ENCODE measurements at places on chromosomes 7 and 10.

- DNase-seq: no peak
Observed at GRCh38 chr10:117550076-117550475, 7.5 kb downstream of the EMX2 start.

GRCh38 chr10:122085423-122085911, 96.5 kb downstream of the TACC2 start:
- no peak for DNase-seq

DNA sequence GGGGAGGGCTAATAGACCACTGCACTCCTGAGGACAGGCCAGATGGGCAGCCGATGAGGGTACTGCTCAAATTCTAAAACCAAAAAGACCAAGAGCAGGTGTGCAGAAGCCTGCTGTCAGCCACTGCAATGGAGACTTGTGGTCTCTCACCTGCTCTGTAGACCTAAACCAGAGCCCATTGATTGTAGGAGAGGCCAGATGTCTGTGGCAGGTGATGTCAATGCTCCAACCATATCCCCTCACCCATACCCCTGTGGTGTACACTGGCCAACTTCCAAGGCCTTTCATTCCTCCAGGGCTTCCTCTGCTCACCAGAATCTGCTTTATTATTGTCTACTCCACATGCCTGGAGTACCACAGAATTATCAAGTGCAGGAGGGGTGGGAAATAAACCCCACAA, 116.9 kb upstream of the CHST15 start:
- DNase-seq: no peak

DNA sequence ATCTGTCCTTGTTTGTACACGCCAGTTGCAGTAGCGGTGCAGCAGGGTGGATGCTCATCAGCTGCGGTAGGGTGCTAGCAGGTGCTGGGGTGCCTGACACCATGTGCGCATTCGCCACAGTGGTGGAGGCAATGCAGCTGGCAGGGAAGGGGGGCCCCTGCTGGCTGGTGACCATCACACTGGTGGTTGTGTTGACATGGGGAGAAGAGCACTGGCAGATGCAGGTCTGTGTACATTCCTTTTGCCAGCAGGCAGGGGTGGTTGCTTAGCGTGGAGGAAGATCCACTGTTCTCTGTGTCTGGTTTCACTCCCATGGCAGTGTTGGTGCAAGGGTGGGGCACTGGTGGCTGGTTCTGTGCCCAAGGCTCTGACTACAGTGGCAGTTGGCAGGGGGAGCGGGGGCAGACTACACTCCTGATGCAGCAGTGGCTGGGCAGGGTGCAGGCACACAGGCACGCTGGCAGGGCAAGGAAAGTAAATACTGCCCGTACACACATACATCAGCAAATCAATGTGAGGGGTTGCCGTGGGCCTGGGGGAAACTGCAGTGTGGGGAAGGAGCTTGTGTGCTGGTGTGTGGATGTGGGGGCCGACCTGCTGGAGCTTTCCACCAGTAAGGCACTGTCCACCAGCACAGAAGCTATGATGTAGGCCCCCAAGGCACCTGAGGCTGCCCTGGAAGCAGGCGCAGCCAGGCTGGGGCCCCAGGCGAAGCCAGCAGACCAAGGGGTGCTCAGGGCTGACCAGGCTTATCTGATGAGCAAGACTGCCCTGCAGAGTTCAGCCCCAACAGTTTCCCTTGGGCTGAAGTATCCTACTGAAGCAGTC, 87.2 kb upstream of the UNC5B start:
- DNase-seq: no peak

DNA sequence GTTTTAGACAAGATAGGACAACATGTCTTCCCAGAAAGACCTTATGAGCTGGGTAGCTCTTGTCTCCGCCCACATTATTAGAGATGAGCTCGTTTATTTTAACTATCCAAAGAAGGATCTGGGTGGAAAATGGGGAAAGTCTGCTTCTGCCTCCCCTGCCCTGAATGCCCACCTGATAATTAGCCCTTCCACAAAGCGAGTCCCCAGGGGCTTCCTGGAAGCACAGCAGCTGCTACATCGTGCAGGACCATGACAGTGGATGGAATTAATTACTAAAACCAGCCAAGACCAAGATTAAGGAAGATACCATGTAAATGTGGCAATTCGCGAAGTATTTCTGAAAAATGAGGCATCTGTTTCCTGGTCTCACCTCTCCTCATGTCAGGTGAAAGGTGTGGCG, 374.4 kb downstream of the PAXIP1 start:
- no peak for DNase-seq

DNA sequence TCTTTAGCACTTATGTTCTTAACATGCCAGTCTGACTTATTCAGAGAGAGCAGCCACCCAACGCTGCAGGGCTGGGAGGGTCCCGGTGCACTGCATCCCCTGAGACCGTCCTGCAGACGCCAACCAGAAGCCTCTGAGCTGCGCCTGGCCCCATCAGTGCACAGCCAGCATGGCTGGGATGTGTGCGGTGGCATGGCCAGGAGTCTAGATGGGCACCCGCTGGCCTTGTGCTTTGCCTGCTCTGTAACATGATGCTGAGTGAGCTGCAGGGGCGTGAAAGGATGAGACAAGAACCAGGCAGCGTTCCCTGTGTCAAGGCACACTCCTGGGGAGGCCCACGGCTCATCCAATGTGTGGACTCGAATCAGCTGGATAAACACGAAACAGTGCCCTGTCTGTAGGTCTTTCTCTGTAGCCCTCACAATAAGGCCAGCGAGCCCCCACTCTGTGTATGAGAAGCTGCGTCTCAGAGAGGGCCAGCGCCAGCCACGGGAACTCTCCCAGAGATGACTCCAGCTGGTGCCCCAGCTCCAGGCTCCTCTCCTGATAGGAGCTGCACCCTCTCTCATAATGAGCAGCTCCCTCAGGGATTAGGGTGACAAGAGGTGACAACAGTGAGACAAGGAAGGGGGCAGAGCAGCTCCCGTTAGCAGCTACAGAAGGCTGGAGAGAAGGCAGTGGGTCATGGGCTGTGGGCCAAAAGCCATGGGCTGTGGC, 96.8 kb downstream of the TNS3 start:
- no peak for DNase-seq

- DNase-seq: no peak
Observed at GRCh38 chr7:116876664-116877442, 14.5 kb downstream of the CAPZA2 start.
